ENCODE measurements at places on chromosomes 1 and 21.

DNA sequence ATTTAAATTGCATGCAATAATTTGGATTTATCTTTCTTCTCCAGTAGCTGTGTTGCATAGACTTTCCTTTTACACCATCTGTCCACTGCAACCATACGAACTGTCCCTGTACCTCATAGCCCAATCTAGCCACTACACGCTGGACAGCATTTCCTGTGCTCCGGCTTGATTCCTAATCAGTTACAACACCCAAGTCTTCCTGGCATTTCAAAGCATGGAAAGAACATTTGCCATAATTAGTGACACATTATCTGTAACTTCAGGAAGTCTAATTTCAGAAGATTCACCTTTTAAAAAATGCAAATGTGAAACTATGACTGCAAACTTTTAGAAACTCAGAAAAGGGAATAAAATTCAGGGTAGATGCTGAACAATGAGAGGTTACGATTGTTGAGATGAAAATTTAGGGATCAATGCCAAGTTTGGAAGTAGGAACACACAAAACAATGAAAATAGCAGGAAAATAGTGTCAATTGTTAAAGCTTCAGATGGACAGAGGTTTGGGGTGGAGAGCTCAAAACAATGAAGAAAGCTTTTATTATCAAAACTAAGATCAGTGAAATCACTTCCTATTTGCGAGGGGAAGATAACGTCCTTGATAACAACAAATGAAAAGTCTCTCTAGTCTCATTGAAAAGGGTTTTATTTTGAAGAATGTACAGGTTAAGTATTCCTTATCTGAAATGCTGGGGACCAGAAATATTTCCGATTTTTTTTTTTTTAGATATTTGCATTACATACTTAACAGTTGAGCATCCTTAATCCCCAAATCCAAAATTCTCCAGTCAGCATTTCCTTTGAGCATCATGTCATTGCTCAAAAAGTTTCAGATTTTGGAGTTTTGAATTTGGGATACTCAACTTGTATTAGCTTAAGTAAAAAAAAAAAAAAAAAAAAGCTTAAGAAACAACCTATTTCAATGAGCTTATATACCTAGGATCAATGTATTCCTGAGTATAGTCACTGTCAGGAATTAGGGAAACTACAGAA is 107.3 kb downstream of the FNBP1L start:
- DNase-seq, result no peak

DNA sequence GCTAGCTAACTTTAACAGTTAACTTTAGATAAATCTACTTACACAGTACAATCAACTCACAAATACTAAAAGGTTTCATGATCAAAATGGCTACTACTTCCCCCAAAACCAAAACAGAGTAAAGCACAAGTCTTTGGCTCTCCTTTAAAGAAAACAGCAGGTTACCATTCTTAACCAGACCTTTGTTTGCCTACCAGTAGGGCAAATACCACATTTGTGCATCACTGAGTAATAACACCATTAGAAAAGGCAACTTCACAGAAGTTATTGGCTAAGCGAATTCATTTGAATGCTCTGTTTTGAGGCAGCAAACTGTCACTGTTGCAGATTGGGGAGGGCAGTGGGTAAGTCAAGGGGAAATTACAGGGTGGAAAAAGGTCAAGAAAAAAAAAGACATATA is 17.3 kb upstream of the SERPINC1 start:
- DNase-seq, result no peak

DNA sequence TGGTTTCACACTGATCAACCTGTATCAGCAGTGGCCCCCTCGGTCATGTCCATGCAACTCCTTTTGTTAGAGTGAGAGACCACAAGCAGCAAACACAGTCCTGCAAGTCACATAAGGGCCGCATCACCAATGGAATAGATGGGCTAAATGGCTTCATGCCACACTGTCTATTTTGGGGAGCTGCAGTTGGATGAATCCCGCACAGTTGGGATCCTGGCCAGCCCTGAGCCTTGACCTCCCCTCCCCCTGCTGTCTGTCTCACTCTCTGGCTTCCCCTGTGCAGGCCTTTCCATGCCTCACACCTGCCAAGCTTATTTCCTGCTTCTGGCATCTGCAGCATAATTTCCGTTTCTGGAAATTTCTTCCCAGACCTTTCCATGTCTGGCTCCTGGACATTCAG is 57.0 kb downstream of the CNIH3 start:
- DNase-seq, result no peak

GRCh38 chr21:45379171-45379900 is 25.6 kb upstream of the COL18A1 start:
- DNase-seq, result no peak

- no peak for DNase-seq
Measured at GRCh38 chr1:55746710-55747109, 531.5 kb upstream of the USP24 start.

Data from GM23248 (cell line).